ENCODE measurements at places on chromosomes 7 and 10.

- DNase-seq, result no peak
These were observed 27.3 kb upstream of the AFAP1L2 start for GRCh38 chr10:114431414-114432135.

DNA sequence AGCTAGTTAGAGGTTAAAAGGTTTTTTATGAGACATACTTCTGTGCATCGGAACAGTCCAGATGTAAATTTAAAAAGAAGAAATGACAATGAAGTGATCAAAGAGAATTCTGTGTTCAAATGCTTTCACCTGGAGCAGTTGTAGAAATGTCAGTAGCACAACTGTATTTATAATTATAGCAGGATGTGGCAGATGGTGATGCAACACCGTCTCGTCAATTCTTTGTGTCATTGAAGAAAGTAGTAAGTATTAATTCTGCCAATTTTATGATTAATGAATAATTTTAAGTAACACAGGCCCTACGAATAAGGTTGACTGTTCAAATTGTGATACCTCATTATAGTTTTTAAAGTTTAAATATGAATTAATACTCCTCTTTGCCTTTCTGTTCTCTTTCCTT lies 171.1 kb downstream of the ADK start:
- no peak for DNase-seq

GRCh38 chr10:101050208-101051069 lies 11.3 kb upstream of the KAZALD1 start:
- peak; percentile 86 for DNase-seq

DNA sequence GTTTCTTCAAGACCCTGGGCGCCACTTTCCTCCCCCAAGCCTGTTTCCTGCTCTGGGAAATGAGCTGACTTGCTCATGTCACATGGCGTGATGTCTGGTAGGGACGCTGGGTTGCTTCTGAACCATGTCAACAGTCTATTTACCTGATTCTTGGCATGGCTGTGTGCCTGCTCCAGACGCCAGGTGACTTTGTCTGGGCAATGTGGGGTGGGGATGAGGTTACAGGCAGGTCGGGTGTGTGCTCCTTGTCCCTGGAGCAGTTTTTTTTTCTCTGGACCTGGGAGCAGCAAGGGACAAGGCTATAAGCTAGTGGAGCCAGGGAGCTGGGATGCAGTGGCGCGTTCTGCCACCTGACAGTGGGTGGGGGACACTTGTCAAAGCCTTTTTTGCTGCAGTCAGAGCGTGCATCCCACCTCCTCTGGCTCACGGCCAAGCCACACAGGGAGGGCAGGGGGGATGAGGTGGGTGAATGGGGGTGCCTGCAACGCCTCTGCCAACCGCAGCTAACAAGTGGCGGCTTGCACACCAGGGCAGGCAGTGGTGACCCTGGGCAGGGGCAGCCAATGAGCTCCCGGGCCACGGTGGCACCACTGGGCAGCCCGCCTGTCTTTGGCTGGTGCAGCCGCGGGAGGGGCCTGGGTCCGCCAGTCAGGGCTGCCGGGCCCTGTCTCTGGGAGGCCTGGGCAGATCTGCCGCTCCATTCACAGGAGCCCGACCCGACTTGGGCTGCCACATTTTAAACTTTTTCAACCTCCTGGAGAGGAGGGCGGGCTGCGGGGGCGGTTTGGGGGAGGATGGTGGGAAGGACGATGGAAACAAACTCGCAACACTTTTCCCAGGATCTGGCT lies 22.9 kb downstream of the DNAJB12 start:
- peak; percentile 85 for DNase-seq

DNA sequence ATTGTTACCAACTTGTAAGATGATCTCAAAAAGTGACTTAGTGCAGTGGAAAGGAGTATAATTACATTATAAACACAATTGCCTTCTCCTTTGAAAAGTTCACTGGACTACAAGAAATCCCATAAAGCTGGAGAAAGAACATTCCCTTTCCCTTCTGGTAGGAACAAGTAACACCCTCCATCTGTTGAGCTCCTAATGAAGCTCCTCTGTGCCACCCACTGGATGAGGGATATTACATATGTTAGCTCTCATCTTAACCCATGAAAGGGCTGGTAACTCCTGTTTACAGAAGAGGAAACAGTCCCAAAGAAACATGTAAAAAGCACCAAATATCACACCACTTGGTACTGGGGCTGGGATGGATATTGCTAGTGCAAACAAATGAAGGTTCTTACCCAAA lies 8.1 kb downstream of the PGAM1 start:
- no peak for DNase-seq

DNA sequence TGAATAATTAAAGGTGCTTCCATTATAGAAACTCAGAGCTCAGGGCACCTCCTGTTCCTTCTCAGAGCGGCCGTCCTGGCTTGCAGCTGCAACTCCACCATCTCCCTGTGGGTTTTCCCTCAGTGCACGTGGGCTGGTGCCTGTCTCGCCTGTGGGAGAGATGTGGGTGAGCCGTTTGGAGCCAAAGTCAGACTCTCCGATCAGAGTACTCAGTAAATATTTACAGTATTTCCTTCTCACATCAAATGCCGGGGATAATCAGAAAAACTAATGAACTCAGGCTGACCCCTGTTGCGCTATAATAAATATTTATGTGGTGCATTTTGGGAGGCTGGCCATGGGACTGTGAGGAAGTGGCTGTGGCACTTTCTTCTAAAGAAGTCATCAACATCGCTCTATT lies 155.8 kb upstream of the HABP2 start:
- no peak for DNase-seq

DNA sequence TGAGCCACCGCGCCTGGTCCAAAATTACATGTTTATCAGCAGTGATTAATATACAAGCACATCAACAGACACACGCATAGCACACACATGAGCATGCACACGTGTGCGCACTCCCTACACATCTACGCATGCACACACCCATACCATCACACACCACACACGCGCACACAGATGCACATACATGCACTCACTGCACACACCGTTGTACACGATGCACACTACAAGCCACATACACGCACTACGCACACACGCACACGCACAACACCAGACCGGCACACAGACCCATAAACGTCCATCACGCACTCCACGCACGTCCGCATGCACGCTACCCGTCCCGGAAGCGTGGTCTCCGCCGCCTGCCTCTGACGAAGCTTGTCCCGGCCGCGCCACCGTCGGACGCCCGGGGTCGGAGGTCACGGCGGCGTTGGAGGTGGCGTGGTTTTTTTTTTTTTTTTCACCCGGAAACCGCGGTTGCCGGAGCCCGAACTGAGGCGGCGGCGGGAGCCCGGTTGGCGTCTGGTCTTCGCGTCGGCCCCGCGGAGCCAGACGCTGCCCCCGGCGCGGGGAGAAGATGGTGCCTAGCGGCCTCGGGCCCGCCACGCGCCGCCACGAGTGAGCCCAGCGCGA lies at the start of gene TMEM248:
TMEM248 (plus strand) TSS at position 457 of the 627 bp plus-strand sequence. CDS start 20,641 bp downstream, outside the sequence.
- peak; percentile 90 for DNase-seq

- no peak for DNase-seq
These were observed 6.7 kb downstream of the PRKAG2 start for GRCh38 chr7:151869968-151870918.

DNA sequence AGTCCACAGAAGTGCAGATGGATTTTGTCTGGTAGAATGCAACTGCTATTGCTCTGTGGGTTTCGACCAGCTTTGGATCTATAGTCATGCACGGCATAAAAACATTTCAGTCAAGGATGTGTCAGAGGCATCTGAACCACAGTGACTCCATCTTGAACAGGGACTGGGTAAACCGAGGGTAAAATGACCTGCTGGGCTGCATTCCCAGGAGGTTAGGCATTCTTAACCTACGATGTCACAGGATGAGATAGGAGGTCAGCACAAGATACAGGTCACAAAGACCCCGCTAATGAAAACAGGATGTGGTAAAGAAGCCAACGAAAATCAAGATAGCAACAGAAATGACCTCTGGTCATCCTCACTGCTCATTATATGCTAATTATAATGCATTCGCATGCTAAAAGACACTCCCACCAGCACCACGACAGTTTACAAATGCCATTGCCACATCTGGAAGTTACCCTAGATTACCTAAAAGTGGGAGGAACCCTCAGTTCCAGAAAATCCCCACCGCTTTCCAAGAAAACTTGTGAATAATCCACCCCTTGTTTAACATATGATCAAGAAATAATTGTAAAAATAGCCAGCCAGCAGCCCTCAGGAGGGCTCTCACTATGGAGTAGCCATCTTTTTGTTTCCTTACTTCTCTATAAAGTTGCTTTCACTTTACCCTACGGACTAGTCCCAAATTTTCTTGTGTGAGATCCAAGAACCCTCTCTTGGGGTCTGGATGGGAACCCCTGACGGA lies 50.7 kb upstream of the CPXM2 start:
- no peak for DNase-seq

DNA sequence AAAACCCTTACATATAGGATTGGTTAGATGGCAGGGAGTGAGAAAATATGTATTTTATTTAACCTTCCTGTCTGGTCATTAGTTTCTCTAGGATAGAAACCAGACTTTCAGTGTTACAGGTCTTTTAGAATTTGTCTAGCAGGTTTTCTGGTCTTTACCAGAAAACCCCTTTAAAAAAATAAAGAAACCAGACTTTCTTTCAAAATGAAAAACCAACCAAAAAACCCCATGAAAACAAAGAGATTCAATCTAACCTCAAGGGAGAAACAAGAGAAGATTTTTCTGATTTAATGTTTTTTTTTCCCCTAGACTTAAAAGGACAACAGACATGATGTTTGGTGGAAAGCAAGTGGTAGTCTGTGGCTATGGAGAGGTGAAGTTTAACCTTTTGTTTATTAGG lies 28.7 kb upstream of the STRIP2 start:
- DNase-seq, result peak; percentile 15

DNA sequence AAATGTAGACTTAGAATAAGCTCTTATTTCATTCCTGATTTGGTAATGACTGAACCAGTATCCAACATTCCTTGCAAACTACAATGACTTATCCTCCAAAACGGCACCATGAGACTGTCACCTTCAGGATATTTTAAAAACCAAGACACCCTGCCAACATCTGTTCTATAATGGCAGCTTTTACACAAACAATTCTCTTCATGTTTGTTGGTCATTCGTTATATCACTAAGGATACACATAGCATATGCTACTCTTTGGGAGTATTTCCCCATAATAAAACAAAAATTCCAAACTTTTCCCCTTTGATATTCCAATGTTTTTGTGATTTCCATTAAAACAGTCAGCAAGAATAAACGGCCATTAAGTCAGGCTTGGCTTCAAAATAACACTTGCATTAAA lies 215.4 kb downstream of the GLI3 start:
- DNase-seq, result no peak

DNA sequence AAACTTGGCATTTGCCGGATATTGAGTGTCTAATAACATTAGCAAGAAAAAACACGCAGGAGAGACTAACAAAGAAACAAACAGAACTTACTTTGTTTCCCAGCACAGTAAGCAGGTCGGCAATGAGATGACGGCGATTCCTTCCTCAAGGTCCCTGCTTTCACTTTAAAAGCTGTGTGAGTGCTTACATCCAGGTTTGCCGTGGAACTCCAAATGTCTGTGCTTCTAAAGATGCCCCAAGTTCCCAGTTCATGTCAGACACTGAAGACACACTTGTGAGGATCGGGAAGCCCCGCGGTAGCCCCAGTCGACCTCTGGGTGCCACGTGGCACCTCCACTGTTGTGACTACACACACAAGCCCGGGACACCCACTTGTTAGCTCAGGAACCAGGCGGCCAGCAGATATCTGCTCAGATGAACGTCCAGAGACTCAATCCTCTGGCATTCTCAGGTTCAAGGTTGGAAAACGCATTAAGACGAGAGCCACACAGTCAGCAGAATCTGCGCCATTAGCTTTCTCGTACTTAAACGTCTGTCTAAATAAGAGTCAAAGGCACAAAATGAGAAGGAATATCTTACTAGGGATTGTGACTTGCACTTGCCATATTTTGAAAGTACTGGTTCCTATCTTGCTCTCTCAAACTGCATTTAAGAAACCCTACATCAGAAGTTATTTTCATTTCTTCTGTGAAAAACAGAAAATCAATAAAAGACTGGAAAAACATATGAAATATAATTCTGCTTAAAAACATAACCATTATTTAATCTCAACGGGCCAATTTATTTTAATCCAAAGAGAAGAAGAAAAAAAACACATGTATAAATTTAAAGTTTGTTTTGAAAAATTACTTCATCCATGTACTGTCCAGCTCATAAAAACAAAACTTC lies 207.6 kb upstream of the KLF14 start:
- DNase-seq, result no peak

DNA sequence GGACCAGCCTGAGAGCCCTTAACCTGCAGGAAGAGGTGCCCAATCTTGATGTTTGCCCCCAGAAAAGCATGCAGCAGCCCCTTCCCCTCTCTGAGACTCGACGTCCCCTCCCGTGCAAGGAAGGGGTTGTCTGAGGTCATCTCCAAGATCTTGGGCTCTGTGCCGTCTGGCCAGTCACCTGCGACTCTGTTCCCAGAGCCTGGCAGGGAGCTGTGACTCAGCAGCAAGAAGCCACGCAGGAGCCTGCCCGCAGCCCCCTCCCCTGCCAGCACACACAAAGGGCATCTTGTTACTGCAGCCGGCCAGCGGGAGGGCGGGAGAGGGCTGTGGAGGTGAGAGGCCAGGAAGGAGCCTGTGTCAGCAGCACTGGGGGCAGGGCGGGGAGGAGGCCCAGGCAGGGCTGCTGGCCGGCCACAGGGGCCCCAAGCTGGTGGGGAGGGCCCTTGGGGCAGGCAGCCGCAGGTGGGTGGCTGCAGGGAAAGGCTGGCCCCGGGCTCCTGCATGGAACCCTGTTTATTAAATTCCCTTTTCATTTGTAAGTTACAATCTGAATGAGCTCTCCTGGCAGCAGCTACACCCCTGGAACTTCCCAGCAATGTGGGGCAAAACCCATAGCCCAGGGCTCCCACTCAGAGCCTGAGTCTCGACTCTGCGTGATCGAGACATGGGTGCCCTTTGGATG lies 103.7 kb upstream of the ZMIZ1 start:
- DNase-seq, result no peak

Measured in GM13977 (cell line).